ENCODE measurements at places on chromosomes 3 and 15. TPM values are rescaled to one million over a fixed set of nuclear protein-coding genes. Genes with fewer than 3 reads are reported as not detected.

Gene SNTN
- not detected for total RNA-seq

Gene C15orf62
- total RNA-seq: 0.28 TPM

Gene GCNT3
- not detected for total RNA-seq

Gene LCTL
- total RNA-seq: not detected

Gene TPRG1
- 15.2 TPM for total RNA-seq

All from posterior vena cava (tissue), 2 donors.